ENCODE measurements at places on chromosomes 1 and 21.
A peak's percentile ranks its signal among the peaks of the same experiment; 100 is the strongest.

- no peak for DNase-seq
Measured at GRCh38 chr1:39113109-39113743, 87.1 kb downstream of the NDUFS5 start.

DNA sequence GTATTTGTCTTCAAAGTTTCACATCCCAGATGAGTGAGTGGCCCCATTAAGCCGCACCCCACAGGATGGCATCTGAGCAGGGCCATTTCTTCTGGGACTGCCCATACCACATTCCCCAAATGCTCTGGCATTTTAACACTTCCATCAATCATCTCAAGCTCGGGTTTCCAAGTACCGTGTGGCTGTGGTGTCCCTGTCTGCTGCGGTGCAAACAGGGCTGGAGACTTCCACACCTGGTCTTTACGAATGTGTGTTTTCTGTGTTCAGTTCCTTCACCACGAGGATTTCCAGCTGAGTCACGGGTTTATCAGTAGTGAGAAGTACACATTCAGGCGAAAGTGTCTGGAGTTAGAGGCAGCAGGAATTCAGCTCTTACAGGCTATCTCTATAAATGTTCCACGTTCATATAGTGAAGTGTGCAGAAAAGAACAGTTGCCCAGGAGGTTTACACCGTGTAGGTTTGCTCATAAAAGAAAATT, 195.2 kb downstream of the RHOU start:
- DNase-seq: no peak

DNA sequence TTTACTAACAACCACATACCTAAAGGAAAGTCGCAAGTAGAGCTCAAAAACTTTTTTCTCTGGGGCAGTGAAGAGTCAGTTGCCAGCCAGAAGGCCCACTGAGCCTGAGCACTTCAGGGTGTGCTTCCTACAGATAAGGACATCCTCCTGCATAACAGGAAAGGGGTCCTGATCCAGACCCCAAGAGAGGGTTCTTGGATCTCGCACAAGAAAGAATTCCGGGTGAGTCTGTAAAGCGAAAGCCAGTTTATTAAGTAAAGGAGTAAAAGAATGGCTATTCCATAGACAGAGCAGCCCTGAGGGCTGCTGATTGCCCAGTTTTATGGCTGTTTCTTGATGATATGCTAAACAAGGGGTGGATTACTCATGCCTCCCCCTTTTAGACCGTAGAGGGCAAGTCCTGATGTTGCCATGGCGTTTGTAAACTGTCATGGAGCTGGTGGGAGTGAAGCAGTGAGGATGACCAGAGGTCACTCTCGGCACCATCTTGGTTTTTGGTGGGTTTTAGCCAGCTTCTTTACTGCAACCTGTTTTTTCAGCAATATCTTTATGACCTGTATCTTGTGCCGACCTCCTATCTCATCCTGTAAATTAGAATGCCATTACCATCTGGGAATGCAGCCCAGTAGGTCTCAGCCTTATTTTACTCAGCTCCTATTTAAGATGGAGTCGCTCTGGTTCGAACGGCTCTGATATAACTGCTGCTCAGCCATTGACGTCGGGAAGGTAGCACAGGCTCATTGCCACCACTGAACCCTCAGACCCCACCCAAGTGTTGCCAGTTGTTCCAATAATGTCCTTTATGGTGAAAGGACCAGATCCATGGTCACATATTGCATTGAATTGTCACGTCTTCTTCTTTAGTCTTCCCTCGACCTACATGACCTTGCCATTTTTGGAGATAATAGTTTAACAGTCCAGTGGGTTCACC, 96.6 kb upstream of the ERRFI1 start:
- no peak for DNase-seq

DNA sequence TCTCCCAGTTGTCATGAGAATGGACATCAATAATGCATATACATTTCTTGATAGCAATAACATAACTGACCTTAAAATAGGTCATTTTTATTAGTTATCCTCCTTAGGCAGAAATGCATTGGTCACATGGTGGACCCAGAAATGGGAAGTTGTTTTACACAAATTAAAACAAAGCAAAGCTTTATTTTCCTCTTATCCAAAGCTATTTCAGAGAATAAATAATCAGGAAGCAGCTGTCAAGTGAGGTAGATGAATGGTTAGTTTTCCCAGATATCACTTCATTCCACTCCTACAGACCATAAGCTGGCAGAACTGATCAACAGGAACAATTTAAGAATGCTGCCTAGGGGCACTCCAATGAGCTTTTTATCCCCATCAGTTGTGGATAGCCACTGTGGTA, 16.0 kb upstream of the OLIG1 start:
- DNase-seq: no peak

GRCh38 chr21:42524341-42525028, 10.8 kb downstream of the SLC37A1 start:
- DNase-seq: peak; percentile 48

DNA sequence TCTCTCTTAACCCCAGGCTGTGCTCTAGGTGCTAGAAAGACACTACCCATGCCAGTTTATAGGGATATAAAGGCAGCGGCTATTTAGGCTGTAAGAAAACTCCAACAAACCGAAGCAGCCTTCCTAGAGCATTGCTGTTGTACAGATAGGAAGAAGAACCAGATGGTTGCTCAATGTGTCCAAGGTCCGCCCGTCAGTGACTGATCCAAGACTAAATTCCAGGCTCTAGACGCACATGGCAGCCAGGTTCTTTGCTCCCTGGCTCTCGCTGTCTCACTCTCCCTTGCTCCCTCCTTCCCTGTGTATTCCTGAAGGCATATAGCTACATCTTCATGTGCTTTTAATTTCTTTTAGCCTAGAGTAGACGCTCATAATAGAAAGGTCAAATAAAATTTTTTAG, 303.4 kb downstream of the KIF26B start:
- DNase-seq: no peak

- no peak for DNase-seq
Measured at GRCh38 chr21:14448784-14449183, 65.8 kb upstream of the HSPA13 start.

GRCh38 chr21:39048064-39048463, 135.2 kb downstream of the PSMG1 start:
- peak; percentile 46 for DNase-seq

- DNase-seq: no peak
Measured at GRCh38 chr1:7186382-7187111, 401.3 kb downstream of the CAMTA1 start.

DNA sequence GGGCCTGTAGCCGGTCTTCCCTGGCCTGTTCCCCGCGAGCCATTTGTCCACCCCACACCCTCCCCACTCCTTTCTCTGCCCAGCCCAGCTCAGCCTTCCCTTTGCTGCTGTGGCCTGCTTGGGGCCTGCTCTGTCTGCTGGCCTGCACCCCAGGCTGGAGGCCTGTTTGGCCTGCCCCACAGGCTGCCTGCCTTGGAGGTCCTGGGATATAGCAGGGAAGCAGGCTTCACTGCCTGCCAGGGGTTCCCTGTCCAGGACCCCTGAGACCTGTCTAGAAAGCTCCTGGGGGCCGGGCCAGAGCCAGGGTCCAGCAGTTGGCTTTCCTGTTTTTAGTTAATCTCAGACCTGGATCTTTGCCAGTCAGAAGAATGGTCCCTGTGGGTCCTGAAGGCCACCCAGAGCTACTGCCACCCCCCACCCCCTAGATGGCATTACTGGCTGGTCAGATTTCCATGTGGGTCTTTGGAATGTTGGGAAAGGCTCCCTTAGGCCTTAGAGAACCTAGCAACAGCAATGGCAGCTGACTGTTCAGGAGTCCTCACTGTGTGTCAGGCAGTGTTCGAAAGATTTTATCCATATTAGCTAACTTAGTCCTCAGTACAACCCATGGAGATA, 7.7 kb downstream of the ZNF362 start:
- DNase-seq: no peak

DNA sequence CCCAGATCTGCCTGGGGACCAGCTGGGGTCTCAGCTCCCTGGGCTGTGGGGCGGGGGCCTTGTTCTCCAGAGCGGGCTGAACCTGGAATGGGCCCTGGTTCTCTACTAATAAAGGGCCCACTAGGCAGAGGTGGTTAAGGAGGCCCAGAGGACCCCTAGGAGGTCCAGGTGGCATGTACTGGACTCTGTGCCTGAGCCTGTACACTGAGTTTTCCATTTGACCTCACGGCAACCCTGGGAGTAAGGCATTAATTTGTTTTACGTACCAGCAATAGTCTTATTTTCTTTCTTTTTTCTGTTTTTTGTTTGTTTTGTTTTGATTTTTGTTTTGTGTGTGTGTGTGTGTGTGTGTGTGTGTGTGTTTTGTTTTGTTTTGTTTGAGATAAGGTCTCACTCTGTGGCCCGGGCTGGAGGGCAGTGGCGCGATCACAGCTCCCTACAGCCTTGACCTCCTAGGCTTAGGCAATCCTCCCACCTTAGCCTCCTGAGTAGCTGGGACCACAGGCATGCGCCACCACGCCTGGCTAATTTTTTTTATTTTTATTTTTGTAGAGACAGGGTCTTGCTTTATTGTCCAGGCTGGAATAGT, 19.6 kb upstream of the FAM131C start:
- no peak for DNase-seq

GRCh38 chr1:58539553-58539952, 7.0 kb downstream of the OMA1 start:
- DNase-seq: no peak

GRCh38 chr1:107648071-107648470, 316.9 kb downstream of the VAV3 start:
- peak; percentile 91 for DNase-seq

DNA sequence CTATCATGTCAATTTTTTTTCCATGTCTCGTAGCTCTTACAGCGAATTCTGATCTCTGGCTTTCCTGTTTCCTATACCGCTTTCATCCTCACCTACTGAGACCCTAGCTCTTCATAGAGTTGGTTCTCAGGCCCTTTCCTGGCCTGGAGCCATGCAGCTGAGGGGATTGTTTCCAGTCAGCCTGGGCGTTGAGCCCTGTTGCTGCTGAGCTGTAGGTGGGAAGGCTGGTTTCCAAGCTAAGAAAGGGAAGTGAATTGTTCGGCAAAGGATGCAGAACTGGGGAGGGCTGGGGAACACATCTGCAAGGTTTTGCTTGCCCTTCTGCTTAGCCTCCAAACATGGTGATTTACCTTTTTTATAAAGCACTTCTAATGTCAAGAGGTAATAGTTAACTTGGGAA, 41.5 kb downstream of the SPATA46 start:
- DNase-seq: no peak

- no peak for DNase-seq
Measured at GRCh38 chr1:50497007-50497406, 73.8 kb upstream of the DMRTA2 start.

GRCh38 chr1:84291882-84292655, 9.4 kb upstream of the SAMD13 start:
- DNase-seq: no peak

DNA sequence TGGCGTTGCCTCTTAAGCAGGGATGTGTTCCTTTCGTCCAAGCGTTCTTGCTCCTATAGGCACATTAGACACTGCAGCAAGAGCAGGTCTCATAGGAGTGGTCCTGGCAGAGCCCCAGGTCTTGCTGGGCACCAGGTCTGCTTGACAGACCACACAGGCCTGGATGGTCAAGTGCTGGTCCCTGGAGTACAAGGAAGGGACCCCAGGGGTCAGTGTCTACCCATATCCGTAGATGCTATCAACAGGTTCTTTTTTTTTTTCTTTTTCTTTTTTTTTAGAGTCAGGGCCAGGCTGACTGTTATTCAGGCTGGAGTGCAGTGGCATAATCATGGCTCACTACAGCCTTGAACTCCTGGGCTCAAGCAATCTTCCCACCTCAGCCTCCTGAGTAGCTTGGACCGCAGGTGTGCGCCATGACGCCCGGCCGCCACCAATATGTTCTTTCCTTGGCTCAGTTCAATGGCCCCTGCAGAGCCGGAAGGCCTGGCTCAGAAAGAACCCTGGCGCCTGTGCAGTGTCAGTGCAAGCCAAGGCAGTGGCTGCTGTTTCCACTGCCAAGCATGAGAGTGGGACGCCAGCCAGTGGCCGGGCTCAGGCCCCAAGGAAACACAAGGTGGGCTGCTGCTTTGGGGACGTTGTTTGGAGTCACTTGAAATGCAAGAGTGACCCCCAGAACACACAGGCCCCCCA, 10.0 kb upstream of the TNFRSF8 start:
- DNase-seq: no peak

DNA sequence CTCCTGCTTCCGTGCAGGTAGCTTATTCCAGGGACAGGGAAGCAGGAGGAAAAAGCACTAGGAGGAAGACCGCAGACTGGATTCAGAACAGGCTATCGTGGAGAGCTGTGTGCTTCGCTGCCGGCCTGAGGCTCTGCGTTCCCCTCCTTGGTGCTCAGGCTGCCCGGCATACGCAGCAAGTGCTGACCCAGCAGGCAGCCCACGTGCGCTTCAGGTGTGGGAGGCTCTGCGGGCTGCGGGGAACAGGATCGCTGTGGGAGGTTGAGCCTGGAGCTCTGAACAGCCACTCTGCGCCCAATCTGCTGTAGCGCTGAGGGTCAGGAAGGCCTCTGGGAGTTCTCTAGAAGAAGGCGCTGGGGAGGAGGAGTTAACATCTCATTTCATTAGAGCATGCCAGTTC, 27.9 kb downstream of the DOP1B start:
- no peak for DNase-seq

DNA sequence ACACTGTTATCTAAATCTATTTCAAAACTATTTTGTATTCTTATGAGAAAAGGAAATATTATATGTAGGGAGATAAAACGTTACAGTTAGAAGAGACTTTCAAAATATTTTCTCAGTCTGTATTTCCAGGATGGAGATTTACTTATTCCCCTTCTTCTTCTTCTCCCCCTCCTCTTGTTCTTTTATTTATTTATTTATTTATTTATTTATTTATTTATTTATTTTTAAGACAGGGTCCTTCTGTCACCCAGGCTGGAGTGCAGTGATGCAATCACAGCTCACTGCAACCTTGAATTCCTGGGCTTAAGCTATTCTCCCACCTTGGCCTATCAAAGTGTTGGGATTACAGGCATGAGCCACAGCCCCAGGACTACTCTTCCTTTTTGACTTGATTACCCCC, 2.8 kb upstream of the RPF1 start:
- DNase-seq: no peak

DNA sequence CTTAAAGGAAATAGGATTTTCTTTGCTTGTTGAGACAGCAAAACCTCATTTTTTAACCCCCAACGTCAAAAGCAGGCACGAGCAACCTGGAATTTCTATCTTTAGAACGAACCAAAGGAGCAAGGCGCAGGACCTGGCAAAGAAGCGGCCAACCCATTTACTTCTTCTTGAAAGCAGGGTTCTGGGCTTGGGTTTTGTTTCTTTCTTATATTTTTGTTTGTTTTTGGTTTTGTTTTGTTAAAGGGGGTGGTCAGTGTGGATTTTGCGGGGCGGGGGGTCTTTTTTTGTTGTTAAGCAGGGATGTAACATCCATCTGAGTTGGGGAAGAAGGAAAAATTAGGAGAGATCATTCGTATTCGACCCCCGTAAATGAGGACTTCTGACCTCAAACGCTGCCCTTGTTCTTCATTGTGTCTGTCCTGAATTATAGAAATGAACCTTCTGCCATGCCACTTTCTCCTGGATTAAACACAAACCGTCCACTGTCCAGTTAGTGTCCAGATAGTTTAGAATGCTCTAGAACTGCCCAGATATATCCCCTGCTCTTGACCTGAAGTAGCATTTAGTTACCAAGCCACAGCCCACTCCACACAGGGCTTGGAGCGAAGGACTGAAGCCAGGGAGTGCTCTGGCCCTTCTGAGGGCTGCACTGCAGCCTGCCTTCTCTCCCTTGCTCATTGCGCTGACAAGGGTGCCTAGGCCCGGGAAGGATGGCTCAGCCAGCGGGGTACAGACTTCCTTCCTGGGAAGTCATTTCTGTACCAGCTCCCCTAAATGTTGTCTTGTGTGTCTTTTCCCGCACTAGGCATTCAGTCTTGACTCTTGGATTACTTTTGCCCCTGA, 909 bp upstream of the APP start:
- no peak for DNase-seq

All from fibroblast of skin of scalp (primary cell).